ENCODE measurements at places on chromosomes 6 and 20.
A peak's percentile ranks its signal among the peaks of the same experiment; 100 is the strongest.

DNA sequence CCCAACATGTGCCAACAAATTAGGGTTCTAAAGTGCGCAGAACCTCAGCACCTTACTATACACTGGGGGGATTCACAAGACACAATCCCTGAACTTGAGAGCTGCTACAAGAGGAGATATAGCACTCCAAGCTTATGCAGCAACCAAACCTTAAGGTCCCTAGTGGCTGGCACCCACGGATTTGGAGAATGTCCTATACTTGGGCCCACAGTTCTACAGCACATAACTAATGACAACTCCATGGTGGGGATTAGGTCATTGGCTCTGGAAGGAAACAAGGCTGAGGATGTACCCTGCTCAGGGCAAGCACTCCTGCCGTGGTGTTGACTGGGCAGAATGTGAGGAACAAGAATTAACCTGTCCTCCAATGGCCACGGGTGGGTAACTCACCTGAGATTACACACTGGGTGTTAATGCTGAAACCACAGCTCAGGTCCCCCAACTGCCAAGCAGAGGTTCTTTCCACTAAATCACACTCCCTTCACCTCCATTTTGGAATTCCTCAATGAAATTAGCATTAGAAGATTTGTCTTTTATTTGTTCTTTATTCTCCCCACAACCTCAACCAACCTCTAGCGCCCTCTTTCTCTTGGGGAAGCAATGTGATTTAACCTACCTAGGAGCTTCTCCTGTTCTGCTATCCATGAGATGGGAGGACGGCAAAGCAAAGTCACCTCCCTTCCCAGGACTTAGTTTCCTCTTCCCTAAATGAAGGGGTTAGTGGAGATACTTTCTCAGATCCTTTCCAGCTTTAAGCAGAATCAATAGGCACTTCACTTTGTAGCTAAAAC lies 32.0 kb downstream of the TRERF1 start:
- DNase-seq = no peak

DNA sequence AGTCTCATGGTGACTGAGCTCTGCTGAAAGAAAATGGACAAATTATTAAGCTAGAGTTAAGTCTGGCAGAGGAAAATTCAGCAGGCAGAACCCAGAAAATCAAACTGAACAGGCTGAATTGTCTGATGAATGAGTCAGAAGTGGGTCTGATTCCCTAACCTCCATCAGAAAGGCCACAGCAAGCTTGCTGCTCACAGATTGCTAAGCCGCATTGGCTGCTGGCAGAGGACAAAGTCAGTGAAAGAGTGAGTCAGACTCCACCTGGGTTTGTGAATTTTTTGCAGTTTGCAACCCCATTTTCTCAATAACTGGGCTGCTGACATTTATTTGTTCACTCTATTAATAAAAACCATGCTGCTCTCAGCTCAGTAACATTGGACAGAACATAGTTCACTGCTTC lies 191.3 kb downstream of the EPM2A start:
- no peak for DNase-seq

DNA sequence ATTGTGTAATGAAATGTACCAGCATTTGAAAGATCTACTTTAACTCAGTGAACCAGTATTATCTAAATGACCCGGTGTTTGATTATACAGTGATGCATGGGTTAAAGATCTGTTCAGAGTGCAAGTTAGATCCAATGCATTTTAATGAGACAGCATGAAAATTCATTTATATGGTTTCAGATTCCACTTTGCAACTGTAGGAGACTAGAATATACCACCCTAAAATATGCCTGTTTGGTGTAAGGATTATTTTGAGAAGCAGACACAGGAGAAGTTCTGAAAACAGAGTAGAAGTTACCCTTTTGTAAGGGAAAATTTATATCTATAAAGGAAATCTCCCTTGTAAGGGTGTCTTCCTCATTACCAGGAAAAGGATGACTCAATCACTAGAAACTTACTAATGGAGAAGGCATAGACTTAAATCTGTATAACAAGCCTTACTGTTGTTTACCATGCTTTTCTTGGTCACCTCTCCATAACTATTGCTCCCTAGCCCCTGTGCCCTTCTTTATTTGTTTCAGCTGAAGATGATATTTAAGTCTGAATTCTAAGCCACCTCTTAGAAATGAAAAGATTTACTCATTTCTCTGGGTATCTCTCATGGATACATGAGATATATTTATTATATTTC lies 105.4 kb downstream of the NCOA3 start:
- DNase-seq = peak; percentile 65

DNA sequence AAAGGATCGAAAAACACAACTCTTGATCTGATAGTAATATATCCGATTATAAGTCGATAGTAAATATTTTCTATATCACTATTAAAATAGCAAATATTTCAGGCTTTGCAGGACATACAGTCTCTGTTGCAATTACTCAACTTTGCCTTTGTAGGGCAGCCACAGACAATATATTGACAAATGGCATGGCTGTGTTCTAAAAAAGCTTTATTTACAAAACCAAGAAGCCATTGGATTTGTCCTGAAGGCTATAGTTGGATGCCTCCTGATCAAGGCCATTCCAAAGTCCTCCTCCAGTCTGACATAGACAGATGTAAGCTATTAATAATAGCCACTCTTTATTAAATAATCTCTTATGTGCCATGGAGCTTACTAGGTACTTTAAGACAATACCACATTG lies 5.9 kb downstream of the OCSTAMP start:
- no peak for DNase-seq

DNA sequence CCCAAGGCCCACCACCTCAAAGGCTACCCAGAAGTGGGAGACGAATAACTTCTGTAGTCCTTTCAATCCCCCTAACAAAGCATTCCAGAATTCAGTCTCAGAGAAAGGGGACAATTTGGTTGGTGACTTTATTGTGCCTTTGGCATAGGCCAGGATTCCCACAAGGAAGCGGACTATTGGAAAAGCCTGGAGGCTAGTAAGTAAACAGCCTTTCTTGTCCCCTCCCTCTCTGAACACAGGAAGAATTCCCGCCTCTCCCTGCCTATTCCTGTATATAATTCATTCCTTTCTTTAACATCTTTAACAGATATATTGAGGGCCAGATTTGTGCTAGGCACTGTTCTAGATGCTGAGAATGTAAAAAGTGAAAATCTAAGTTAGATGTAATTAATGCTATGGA lies 36.1 kb downstream of the RNF8 start:
- no peak for DNase-seq

DNA sequence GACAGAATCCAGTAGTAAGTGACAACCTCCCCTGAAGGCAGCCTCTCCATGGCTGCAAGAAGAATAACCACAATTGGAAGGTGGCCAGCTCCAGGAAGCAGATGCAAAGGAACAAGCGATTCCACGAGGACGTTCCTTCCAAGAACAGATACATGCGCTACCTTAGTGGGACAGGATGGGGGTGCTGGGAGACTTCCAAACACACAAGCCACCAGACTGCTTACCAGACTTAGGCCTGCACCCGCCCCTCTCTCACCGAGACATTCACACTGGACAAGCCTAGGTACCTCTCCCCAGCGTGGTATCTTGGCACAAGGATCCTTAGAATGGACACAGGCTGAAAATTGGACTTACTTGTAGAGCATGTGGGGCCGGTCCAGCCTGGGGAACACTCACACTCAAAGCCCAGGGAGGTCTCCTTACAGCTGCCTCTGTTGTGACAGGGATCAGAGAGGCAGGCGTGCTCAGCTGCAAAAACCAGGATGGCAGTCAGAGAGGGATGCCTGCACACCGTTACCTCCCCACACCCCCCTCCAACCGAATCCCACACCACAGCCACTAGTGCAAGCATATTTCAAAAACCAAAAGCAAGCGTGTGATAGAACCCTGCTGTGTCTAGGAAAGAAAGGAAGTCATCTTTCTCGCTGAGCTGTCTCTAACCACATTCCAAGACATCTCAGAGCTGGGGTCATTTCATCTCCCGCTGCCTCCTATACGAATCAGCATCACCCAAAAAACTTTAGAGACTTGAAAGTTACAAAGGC lies 22.4 kb downstream of the JAG1 start:
- DNase-seq = peak; percentile 87

DNA sequence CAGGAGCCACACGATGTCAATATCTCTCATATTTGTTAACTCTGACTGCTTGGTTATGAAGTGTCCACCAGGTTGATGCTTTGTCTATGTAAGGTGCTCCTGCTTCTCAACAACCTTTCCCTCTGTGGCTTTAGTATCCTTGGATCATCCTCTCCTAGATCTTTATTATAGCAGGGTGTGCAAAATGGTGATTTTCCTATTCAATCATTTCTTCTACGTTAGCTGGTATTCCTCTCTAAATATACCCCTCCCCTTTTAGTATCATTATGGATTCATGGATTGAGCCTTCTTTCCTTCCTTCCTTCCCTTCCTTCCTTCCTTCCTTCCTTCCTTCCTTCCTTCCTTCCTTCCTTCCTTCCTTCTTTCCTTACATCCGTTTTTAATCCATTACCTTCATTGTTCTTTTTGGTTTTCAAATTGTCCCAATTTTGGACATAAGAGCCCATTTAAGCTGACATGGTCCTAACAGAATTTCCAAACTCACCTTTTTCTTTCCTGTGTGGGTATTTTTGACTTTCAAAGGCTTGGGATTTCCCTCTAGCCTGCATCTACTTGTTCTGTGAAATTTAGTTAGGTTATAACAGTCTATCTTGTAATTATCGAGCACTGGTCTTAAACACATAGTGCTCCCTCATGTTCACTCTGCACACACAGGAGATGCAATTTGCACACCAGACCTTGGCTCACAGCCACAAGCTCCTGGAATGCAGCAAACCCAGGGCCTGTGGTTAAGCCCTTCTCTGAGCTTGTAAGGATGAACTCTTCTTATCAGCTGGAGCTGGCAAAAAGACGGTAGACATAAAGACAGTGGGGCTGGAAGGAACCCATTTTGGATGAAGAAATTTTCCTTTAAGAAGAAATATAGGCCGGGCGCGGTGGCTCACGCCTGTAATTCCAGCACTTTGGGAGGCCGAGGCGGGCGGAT lies 109.9 kb downstream of the SLC24A3 start:
- peak; percentile 4 for DNase-seq

GRCh38 chr20:8076306-8077136 lies 55.5 kb upstream of the PLCB1 start:
- no peak for DNase-seq

All from fibroblast of skin of scalp (primary cell).